Activated naive CD8-positive, alpha-beta T cell treated with anti-CD3 and anti-CD28 coated beads, Interleukin-2, amount 10 ng/mL, durations not matched to agents 7 days and 5 days (primary cell): ENCODE measurements at places on chromosomes 5 and 9. TPM values are rescaled to one million over a fixed set of nuclear protein-coding genes. Genes with fewer than 3 reads are reported as not detected.

- DNase-seq = no peak
Observed at GRCh38 chr9:89754193-89754592, 149.4 kb downstream of the GADD45G start.

- no peak for DNase-seq
Observed at GRCh38 chr5:111463311-111463710, 49.0 kb downstream of the STARD4 start.

- no peak for DNase-seq
Observed at GRCh38 chr5:166507810-166508425, 1783.5 kb upstream of the WWC1 start.

Gene MYOZ3
- 0.14 TPM for total RNA-seq

Gene UGT3A1
- total RNA-seq = not detected

DNA sequence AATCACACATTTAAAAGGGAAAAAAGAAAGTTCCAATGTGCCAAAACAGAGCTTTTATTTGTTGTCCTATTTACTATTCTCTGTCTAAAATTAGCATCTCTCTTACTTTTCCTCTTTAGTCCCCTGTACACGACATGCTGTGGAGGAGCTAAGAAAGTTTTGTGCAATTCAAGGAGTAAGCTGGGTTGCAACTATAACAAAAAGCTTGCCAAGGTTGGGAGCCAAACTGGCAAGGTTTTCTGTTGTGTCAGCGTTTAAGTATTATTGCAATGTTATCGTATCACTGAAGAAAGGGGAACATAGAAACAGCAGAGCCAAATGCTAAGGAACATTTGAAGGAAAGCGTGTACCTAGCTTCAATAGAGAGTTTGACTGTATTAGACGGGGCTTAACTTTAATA lies 680.8 kb downstream of the CETN3 start:
- DNase-seq = no peak

Gene HMHB1
- total RNA-seq = not detected

GRCh38 chr9:19457693-19458009 lies 48.8 kb downstream of the ACER2 start:
- DNase-seq = no peak

DNA sequence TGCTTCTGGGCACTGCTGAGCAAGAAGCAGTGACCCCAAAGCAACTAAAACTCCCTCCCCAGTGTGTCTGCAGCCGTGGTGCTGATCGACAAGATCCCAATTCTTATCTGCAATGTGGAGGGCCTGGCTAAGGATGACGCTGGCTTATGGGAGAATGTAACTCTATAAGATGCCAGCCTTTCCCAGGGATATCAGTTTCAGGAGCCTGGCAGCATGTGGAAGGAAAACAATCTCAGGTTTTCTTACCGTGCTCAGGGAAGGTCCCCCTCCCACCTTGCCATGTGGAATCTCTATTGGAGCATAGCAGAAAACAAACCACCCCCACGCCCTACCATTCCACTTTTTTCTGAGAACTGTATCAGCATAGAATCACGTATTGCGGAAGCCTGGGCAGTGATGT lies 87.7 kb upstream of the PTPN3 start:
- no peak for DNase-seq

- DNase-seq = peak; percentile 24
Observed at GRCh38 chr9:36163049-36163785, 6.0 kb upstream of the CCIN start.

DNA sequence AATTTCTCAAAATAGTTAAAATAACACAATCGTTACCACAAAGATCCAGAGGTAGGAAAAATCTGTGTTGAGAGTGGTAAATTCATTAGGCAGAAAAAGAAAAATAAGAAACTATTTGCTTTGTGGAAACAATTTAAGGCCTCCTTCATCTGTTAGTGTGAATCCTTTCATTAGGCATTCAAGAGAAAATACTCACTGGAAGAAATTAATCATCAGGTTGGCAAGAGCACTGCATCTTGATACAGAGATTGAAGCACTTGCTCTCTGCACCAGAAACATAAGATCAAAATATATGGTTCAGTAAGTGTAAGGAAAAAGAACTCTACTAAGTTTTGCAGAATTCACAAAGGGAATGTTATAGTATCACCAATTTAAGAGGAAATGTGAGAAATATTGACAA lies 44.4 kb downstream of the TTC39B start:
- no peak for DNase-seq

Gene ABCA1
- total RNA-seq = 2.0 TPM

DNA sequence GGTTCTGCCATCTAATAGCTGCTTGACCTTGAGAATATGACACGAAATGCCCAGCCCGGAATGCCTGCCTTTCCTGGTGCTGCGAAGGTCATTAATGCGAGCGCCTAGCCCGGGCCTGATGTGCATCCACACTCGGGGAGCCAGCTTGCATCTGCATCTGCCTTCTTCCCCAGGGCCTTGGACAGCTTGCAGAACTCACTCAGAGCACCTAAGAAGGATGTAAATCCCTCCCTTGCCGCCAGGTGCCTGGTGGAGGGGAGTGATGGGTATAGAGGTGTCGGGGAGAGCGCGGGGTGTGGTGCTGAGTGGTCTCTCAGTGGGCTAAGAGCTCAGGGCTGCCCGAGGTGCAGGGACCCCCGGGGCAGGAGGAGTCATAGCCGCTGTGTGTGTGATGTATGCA lies 127.2 kb downstream of the MRPL36 start:
- no peak for DNase-seq

Gene TNFSF15
- total RNA-seq = 1.0 TPM

DNA sequence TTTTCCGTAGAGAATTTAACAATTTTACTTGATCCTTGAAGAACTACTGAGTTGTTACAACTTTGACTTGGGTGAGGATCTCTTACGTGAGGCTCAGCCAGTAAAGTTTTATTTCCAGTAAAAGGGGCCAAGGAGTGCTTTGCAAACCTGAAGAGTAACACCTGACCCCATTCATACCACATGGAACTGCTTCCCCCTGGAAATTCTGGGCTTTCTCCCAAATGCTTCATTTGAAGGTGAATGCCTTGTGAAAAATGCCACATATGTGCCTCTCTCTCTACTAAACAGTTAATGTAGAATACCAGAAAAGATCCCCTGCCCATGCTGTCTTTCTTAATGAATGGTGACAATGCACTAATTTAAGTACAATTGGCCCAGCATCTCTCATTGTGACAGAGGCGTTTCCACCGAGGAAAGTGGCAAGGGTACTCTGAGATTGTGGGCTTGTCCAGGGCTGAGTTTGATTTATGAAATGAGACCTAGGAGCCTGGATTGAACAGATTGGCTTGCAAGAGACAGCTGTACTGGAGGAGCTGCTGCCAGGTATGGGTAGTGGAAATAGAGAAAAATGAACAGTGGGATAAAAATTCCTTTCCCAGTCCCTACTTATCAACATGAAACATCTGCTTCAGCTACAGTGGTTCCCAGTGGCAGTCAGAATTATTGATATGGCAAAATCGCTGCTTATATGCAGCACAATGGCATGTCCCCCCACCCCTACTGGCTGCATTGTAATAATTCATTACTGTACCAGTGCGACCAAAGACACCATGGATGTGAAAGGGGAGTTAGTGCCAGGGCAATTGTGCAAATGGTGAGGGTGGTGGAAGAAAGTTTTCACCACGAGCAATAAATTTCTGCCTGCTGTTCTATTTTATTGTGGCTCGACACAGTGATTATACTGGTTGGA lies 843.7 kb upstream of the WWC1 start:
- DNase-seq = no peak

- DNase-seq = no peak
Observed at GRCh38 chr9:116928884-116929283, 241.8 kb downstream of the TRIM32 start.
